ENCODE measurements at places on chromosomes 6 and 20. TPM values are rescaled to one million over a fixed set of nuclear protein-coding genes. Genes with fewer than 3 reads are reported as not detected.

DNA sequence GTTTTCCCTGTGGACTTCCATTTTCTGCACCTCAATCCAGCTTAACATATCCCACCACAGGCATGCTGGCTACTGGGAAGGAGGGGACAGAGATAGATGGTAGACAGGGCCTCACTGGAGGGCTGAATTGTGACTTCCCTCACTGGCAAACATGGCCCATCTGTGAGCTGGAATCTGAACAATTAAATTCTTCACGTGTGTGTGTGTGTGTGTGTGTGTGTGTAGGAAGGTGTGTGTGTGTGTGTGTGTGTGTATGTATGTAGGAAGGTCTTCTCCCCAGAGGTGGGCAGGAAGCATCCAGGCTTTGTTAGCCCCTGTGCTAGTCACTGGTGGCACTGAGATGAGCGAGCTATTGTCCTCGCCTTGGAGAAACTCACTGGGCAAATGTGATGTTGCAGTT lies 5.4 kb upstream of the TOX2 start:
- no peak for ATAC-seq

- ATAC-seq: no peak
Observed at GRCh38 chr6:136508725-136509392, 41.4 kb downstream of the MAP7 start.

DNA sequence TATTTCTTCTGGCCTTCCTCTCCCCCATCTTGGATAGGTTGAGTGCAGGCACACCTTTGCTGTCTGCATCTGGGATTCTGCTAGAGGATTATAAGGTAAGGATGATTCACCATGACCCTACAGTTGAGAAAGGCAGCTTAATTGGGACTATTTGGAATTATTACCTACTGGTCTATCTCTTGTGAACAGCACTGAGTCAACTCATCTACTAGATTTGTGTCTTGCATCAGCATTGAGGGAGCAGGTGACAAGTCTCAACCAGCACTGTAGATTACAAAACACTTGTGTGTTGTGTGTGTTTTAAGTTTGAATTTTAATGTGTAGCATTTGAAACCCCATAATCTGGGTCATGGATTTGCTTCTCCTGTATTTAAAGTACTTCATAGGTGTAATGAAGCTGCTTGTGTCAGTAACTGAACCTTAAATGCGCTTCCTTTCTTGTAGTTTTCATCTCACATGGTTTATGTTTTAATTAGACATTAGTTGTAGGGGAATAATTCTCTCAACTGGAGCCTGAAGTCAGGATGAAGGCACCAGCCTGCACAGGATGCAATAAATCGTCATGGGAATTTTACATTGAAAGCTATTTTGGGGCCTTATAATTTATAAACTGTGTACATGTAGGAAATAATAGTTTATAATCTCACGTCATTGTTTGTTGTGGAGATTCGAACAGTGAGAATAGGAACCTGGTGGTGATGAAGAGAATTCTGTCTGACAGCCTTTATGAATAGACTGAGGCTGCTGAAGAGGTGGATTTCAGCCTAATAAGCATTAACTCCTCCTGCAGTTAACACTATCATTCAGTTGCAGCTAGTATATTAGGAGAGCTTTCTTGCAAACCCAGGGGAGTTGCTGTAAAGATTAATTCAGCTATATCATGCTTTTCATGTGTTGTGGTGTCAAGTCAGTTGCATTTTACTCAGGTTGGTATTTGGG lies 125.1 kb downstream of the JARID2 start:
- no peak for ATAC-seq

DNA sequence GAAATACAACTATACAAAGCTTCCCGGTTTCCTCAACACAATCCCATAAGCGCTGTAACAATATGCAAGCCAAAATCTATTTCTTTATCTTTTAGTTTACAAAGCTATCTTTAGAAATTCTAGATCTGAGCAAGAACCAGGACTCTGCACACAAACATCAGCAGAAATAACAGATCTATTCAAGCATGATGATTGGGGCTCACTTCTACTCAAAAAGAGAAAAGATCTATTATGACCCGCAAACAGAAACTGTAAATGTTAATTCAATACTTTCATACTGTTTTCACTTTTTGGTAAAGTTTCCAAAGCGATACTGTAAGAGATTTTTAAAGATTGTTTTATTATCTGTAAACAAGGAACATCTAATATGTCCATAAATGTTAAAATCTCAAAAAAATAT lies 86.6 kb downstream of the SESN1 start:
- ATAC-seq: no peak

- no peak for ATAC-seq
Observed at GRCh38 chr6:31126396-31127175, 6.3 kb upstream of the CDSN start.

DNA sequence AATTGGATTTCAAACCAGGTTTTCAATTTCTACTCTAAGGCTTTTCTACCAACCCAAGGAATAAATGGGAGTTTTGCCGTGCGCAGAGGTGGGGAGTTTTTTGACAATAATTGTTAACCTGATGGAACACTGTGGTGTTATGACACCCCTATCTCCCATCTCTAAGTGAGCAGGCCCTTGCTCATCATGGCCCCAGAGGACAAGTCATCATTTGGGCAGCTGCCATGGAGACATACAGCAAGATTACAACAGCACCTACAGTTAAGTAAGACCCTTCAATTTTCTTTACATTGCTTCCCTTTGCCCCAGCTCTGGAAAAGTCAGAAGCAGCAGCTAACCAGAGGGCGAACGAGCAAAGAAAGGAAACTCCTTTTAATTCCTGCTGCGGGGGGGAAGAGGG lies 54.3 kb downstream of the ADGRF5 start:
- no peak for ATAC-seq

DNA sequence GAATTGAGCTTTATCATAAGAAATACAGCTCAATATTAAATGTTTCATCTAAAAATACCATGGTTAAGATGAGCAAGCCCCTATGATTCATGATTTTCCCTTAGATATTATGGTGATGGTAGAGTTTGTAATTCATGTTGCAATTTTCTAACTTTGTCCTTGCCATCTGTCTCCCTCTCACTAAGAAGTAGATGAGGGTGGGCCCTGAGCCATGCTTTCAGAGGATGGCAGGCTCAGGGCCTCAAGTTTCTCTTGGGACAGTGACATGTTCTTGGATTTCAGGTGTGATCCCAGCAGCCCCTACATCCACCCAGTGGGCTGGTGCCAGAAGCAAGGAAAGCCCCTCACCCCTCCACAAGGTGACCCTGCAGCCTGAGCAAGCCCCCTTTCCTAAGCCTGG lies 25.6 kb downstream of the L3MBTL1 start:
- ATAC-seq: no peak

DNA sequence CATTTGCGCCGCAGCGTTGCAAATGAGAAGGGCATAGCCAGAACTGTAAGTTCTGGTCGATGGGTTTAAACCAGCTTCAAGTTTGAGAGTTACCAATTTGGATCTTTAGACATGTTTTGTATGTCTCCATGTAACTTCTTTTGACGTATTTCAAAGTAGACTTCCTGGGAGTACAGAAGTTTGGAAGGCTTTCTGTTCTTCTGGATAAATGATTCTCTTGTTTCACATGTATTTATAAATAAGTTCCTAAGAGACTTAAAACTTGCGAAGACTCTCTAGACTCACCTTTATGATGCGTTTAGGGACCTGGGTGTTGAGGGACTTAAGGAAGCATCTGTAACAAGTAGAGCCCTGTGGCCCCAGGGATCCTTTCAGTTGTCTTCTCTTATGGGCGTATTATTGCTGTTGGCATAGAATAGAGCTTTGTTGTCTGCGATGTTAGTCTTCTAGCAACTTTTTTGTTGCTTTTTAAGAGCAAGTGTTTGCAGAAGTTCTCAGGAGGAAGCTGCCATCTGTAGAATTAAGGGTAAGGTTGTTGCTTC lies 1.3 kb downstream of the CDYL start:
- ATAC-seq: no peak

GUCA1A gene
- total RNA-seq: not detected

HLA-DQA1 gene
- not detected for total RNA-seq

RIMS4 gene
- 1.2 TPM for total RNA-seq

Measured in gastroesophageal sphincter (tissue), 4 donors.